ENCODE measurements at places on chromosomes 13 and 19.
A peak's percentile ranks its signal among the peaks of the same experiment; 100 is the strongest.

DNA sequence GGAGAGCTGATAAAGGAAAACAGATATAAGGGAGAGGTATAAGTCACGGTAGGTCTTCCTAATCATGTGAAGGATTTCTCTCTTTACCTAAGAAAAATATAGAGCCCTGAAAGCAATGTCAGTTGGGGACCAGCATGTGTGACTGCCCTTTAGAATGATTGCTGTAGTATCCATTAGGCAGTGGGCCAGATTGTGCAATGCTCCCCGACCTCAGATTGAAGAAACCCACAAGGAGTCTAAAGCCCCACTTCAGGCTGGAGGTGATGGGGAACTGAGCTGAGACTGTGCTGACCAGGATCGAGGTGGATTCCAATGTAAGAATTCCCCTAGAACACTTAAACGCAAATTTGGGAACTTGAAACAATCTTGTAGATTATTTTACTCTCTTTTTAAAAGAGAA is 614.4 kb downstream of the LIG4 start:
- no peak for DNase-seq

GRCh38 chr19:4508698-4509097 is 9.6 kb downstream of the PLIN4 start:
- DNase-seq, result no peak

DNA sequence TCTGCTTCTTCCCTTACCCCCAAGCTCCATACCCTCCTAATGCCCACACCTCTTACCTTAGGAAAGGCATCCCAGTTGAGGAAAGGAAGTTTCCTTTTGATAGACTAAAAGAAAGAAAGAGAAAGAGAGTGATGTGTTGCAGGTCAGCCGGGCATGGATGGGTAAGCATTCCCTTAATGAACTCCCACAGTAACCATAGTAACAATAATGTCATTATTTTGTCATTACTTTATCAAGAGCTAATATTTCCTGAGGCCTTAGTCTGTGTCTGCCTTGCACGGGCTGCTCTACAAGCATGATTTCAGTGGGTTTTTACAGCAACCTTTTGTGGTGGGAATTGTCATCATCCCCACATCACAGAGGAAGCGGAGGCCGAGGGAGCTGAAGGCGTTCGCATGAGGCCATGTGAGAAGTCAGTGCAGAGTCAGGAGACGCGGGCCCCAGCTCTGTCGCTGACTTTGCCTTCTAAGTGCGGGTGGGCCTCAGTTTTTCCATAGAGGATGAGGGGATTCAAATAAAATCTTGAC is 2.5 kb downstream of the KRTDAP start:
- DNase-seq, result no peak

DNA sequence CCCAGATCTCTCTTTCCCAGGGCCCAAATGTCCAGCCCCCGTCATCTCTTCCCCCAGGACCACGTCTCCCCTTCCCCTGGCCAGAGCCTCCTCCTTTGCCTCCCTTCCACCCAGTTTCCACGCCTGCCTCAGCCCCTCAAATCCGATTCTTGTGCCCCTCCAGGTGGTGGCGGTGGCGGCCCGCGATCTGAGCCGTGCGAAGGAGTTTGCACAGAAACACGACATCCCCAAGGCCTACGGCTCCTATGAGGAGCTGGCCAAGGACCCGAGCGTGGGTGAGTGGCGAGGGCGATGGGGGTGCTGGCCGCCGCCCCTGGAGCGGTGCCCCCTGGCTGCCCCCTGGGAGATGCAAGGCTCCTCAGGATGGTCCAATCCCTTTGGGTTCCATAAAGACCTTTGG is 1.3 kb downstream of the DHDH start:
- DNase-seq, result no peak

- no peak for DNase-seq
These were observed 110.6 kb downstream of the STARD13 start for GRCh38 chr13:33174931-33175330.

GRCh38 chr19:39517432-39517831 is 2.5 kb downstream of the SELENOV start:
- no peak for DNase-seq

GRCh38 chr13:42894765-42895243 is 97.2 kb downstream of the EPSTI1 start:
- no peak for DNase-seq

GRCh38 chr13:75670496-75670895 is 34.4 kb downstream of the LMO7 start:
- no peak for DNase-seq

GRCh38 chr13:36712770-36713169 is 39.0 kb downstream of the SERTM1 start:
- no peak for DNase-seq

- no peak for DNase-seq
These were observed 1242.2 kb upstream of the MIR17HG start for GRCh38 chr13:90105276-90105675.

DNA sequence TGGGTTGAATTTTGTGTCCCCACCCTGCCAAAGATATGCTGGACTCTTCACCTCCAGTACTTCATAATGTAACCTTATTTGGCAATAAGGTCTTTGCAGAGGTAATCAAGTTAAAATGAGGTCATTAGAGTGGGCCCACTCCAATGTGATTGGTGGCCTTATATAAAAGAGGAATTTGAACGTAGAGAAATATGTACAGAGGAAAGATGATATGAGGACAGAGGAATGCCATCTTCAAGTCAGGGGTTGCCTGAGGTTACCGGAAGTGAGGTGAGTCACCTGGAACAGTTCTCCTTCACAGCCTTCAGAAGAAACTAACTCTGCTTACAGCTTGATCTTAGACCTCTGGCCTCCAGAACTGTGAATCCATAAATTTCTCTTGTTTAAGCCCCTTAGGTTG is 69.9 kb downstream of the GPC5 start:
- no peak for DNase-seq

GRCh38 chr19:35846038-35846668 is 6.2 kb downstream of the NPHS1 start:
- no peak for DNase-seq

DNA sequence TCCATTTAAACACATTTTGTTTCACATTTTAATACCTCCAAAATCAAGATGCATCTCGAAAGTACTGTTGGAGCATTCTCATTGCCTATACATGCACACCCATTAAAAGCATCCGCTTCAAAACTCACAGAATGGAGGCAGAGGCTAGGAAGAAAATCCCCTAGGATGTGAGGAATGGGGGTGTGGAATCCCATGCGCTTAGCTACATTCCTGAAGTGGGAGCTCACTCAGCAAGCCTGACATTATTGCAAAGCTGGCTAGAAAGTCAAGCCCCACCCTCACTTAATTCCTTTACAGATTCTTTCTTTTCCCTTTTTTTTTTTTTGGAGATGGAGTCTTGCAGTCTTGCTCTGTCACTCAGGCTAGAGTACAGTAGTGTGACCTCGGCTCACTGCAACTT is 4.6 kb upstream of the FAM32A start:
- no peak for DNase-seq

- no peak for DNase-seq
These were observed 12.9 kb downstream of the N4BP2L1 start for GRCh38 chr13:32415019-32415418.

DNA sequence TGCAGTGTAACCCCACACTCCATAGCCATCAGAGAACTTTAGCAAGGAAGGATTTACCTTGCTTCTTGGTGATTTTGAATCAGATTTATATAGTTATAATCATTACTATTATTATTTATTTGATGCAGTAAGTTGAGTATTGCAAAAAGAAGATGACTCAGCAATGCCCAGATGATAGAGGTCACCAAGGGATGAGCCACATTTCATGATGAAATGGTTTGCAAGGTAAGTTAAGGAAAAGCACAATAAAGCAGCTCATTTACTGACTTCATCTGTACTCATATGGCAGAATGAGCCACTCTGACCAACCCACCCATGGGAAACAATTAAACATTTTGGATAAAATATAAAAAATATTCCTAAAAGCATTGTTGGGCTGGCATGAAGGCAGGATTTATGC is 59.1 kb downstream of the AKAP11 start:
- DNase-seq, result no peak

GRCh38 chr13:45269204-45269603 is 68.4 kb upstream of the KCTD4 start:
- DNase-seq, result no peak

GRCh38 chr13:28620011-28620830 is 38.7 kb upstream of the POMP start:
- DNase-seq, result no peak

- no peak for DNase-seq
These were observed 88.7 kb downstream of the MAB21L1 start for GRCh38 chr13:35387682-35388250.

DNA sequence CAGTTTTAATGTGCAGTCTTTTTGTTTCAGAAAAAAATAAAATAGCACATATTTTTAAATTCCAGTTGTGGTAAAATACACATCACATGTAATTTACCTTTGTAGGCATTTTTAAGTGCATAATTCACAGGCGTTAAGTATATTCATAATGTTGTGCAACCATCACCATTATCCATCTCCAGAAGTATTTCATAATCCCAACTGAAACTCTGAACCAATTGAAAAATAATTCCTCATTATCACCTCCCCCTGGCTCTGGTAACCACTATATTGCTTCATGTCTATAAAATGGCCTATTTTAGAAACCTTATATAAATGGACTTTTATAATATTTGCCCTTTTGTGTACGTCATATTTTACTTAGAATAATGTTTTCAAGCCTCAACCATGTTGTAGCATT is 756.5 kb upstream of the KLHL1 start:
- no peak for DNase-seq

- no peak for DNase-seq
These were observed 15.8 kb downstream of the ZNF574 start for GRCh38 chr19:42091742-42092141.

- no peak for DNase-seq
These were observed 44.4 kb upstream of the NPAS1 start for GRCh38 chr19:46975011-46975924.

GRCh38 chr13:111251646-111252445 is 68.6 kb upstream of the TEX29 start:
- DNase-seq, result no peak

DNA sequence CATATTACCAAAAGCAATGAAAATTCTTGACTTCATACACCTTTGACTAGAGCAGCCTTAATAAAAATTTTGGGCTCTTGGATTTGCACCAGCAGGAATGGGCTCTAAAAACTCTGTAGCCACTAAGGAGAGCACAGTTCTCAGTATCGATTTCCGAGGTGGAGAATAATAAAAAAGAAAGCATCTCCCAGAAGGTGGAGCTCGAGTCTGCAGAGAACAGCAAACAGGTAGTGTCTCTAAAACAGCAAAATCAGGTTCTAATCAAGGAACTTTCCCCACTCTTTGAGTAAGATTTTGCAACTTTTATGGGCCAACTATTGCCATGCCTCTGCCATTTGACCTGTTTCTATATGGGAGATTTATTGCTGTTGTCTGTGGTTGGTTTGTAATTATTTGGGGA is 258.7 kb upstream of the GPC6 start:
- no peak for DNase-seq

DNA sequence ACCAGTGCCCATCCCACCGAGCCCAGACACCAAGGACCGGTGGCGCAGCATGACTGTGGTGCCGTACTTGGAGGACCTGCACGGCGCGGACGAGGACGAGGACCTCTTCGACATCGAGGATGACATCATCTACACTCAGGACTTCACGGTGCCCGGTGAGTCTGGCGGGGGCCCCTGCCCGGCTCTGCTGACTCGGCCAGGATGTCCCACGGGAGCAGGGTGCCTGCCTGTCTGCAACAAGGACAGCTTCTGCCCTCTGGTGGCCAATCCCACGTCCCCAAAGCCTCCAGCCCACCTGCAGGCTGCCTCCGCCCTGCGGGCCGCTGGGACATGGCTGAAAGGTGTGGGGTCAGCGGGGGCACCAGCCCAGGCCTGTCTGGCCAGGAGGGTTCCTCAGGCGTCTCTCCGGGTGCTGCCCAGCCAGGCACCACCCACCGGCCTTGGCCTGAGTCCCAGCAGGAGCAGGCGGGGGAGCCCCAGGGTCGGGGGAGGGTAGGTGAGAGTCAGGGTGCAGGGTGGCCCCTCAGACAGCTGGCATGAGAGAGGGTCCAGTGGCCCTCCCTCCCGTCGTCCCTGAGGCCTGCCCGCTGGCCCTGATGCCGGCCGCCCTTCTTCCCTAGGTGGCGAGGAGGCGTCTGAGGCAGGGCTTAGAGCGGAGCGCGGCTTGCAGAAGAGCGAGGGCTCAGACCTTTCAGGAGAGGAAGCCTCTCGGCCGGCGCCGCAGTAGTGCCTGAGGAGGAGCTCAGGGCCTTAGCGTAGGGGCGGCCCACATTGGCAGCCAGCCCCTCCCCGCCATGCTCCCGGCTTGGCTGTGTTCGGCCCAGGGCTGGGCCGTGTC is 14.6 kb downstream of the CBARP start:
- DNase-seq, result peak; percentile 61

DNA sequence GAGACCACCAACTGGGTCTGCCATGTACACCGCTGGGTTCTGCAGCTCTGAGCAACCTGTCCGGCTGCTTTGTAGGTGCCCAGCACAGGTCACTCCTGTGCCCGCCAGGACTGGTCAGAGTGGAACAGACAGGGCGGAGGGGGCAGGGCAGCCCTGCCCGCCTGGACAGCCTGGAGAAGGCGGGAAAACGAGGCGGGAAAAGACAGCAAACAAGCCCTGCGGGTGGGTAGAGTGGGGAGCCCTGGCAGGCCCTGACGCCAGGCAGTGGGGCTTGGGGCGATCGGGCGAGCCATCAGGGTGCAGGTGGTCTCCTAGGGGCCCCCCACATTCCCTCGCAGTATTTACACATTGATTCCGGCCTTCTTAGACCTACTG is 533 bp upstream of the UHRF1 start:
- no peak for DNase-seq

- DNase-seq, result no peak
These were observed 25.2 kb downstream of the DGKH start for GRCh38 chr13:42073683-42074082.

DNA sequence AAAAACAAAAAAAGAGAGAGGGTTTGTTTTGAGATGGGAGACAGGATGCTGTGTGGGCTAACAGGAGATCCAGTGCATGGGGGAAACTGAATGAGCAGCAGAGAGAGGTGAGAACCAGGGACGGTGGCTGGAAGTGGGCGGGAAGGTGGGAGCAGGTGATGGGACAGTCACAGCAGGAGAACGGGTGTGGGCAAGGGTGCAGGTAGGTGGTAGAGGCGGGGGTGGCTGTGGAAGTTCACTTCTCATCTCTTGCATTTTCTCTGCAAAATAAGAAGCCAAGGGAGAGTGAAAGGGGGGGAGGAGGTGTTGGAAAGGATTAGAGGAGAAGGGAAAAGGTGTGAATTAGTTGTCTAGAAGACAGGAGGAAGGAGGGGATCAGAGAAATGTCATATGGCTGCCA is 21.9 kb downstream of the FBXO17 start:
- no peak for DNase-seq

GRCh38 chr19:18044825-18045304 is 36.9 kb downstream of the ARRDC2 start:
- peak; percentile 91 for DNase-seq

- no peak for DNase-seq
These were observed 19.5 kb upstream of the DCUN1D2 start for GRCh38 chr13:113509989-113510388.

GRCh38 chr19:17553256-17553655 is 2.2 kb upstream of the COLGALT1 start:
- DNase-seq, result no peak

- DNase-seq, result no peak
These were observed at the start of gene SERTM1 for GRCh38 chr13:36673838-36674326. Gene SERTM1, plus strand, starts transcription at chr13:36674020. Its CDS starts 21,059 bp downstream, at chr13:36695079.

GRCh38 chr19:31111741-31112140 is 237.5 kb downstream of the TSHZ3 start:
- no peak for DNase-seq
